ENCODE measurements at places on chromosomes 3 and 15.
A peak's percentile ranks its signal among the peaks of the same experiment; 100 is the strongest.

- DNase-seq: no peak
Observed at GRCh38 chr3:189204937-189205336, 33.2 kb downstream of the TPRG1 start.

DNA sequence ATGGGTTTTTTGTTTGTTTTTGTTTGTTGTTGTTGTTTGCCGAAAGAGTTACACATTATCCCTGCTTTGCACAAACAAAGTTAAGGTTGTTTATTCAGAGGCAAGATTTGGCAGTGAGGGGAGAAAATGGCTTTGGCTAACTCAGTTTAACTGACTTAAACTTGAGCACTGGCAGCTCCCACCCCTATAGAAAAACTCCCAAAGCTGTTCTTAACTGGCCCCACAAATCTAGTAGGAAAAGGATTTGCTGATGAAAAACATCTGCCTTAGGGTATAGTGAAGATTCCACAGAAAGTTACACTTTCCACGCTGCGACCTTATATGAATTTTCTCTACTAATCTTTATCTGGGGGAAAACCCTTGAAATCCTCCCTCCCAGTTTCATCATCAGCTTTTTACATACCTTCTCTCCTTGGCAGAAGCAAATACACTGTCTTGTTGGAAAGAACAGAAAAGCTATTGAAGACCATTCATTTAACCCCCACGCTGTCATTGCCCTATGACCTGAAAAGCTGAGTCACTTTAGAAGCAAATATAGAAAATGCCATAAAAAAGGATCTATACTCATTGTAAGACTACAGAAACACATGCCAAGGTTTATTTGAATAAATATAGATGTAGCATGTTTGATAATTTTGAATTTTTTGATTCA lies 551.7 kb downstream of the NR2F2 start:
- DNase-seq: no peak

- DNase-seq: no peak
Observed at GRCh38 chr15:53875139-53875538, 103.1 kb upstream of the UNC13C start.

DNA sequence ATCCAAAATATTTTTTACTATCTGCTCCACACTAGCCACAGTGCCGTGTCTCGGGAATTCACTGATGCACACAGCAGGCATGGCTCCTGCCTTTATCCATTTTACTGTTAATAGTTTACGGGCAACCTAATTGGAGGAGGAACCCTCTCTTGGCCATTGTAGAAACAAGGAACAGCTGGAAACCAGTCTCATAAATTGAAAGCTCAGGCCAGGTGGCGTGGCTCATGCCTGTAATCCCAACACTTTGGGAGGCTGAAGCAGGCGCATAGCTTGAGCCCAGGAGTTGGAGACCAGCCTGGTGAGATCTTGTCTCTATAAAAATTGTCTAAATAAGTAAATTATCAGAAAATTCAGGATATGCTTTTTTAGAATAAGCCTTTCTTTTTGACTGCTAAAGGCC lies 39.0 kb downstream of the IL5RA start:
- DNase-seq: no peak

- DNase-seq: no peak
Observed at GRCh38 chr15:66288551-66289185, 4.7 kb upstream of the DIS3L start.

DNA sequence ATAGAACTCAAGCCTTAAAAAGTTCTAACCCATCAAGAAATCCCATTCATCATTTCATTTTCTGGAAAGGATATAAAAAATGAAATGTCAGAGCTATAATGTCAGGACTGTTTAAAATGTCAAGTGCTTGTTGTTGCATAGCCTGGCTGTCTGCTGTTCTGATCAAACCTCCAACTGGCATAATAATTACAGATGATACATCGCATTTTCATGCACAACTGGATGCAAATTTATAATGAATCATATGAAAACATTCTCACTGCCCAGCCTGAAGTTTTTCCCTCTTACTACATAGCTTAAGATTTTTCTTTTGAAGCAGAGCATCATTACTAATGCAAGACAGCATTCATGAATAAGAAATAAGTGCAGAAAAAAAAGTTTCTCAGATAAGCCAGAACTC lies 46.5 kb downstream of the GUCA1C start:
- DNase-seq: no peak

DNA sequence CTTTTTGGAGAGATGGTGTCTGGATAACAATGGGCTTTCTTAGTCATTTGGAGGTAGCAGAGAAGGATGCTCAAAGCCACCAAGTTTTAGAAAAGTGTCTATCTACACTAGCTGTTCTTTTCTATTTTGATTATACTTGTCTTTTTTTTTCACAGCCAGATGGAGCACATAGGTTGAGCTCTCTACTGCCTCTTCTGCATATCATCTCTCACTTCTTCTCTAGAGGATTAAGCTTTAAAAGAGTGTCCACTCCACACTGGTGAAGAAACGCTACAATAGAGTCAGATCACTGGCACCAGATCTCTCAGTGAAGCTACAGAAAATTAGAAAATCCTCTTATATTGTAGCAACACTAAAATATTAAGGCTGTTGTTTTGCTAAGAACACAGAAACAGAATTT lies 145.3 kb upstream of the MBNL1 start:
- DNase-seq: no peak

DNA sequence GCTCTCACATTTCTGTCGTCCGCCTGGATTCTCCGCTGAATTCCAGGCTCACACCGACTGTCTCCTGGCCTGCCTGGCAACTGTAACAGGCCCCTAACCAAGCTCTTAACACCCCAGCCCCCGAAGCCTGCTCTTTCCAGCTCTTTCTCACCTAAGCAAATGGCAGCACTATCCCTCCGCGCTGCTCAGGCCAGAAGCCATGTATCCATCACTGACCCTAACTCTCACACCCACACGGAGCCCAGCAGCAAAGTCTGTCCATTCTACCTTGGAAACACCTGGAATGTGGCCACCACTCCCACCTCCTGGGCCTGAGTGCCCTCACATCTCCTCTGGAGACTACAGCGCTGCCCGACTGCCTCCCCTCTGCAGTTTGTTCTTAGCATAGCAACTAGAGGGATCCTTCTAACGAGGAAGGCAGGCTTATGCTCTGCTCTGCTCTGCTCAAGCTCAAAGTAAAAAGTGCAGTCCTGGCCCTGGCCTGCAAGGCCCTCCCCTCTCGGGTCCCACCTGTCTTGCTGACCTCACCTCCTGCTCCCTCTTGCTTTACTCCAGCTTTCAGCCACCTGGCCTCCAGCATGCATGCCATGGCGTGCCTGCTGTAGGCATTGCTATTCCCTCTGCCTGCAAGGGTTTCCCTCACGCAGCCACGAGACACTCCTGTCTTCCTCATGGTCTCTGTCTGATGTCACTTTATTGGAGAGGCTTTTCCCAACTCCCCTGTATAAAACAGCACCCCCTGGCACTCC lies 27.2 kb downstream of the FEM1B start:
- DNase-seq: no peak

GRCh38 chr3:100634493-100635272 lies 25.3 kb downstream of the ADGRG7 start:
- DNase-seq: peak; percentile 38

GRCh38 chr3:114928989-114929640 lies 218.0 kb downstream of the ZBTB20 start:
- no peak for DNase-seq

GRCh38 chr15:48800811-48801455 lies 9.9 kb downstream of the CEP152 start:
- peak; percentile 76 for DNase-seq

DNA sequence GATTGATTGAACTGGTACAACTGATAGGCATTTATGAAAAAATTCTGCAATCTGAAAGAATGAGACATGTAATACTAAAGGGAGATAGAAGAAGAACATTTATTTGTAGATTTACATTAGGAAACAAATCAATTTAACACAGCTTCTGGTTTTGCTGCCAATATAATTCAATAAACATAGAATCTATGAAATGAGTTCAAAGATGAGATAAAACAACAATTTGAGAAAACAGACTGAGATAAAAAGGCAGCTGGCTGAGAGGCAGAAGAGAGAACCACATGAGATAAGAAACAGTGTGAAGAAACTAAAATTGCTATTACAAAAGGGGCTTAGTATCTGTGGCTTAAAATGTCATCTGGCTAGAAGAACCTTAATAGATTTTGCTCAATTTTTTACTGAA lies 176.6 kb downstream of the PYDC2 start:
- DNase-seq: no peak

DNA sequence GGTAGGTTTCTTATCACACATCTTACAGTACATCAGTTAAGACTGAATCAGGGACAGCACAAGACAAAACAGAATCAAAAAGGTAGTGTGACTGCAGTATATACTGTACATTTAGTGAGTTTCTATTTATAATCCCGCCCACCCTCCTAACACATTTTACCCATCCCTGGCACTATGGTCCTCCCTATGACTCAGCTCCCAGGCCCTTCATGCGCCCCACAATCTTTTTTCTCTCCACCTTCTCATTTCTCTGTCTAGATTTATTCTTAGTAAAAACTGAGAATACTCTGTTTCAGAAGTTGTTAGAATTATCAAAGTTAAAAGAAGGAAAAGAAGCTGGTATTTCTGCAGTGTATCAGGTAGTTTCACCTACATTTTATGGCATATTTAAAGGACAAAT lies 427.3 kb downstream of the CNTN4 start:
- no peak for DNase-seq

- DNase-seq: no peak
Observed at GRCh38 chr3:71251156-71251775, 332.3 kb downstream of the FOXP1 start.

DNA sequence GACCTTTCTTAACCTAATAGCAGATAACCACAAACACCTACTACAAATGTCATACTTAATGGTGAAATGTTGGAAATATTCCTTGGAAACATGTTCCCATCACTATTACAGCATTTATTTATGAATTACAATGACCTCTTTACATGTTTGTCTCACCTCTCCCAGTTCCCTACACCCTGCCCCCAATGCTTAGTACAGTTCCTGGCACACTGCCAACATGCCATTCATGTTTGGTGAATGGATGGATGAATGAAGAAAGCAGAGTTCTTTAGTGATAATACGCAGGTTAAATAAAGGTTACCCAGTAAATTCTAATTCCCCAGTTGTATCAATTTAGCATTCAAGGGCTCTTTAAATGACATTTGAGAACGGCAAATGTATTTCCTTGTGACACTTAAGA lies 259.9 kb upstream of the ATP11B start:
- no peak for DNase-seq

DNA sequence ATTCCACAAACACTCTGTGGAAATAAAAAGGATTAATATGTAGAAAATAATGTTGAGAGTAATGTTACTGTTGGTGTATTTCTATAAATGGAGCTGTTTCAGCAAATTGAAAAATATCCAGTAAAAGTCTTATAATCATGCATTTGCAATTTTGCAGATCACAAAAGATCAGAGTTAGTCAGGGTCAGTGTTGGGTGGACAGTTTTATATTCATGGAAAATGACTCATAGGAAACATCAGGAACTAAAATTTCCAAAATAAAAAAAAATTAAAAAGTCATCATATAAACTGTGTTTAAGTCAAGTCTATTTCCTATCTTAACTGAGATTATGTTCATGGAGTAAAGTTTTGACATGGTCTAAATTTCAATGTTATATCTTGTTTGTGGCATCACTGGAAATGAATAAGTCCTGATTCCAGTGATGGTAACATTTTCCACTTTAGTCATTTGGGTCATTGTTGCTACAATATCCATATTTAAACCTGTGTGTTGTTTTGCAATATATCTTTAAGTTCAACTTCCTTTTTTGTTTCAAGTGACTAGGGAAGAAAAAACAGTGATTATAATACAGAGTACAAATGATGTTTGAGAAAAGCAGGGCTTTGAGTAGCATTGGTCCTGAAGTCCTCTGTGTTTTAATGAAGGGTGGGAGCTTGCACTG lies 37.8 kb downstream of the MITF start:
- DNase-seq: peak; percentile 9

All from Kasumi-1 (cell line).